Suprapubic skin (tissue), 4 donors: ENCODE measurements at places on chromosomes 13 and 19. TPM values are rescaled to one million over a fixed set of nuclear protein-coding genes. Genes with fewer than 3 reads are reported as not detected.

- H3K4me3 ChIP-seq = no peak overlapping the region
- H3K27me3 ChIP-seq = no peaks in the 10 kb centered on the region
- DNase-seq = peak; percentile 70
These were observed 32.1 kb downstream of the CERS1 start for GRCh38 chr19:18863843-18864362.

CDX2 gene
- total RNA-seq = not detected

DNA sequence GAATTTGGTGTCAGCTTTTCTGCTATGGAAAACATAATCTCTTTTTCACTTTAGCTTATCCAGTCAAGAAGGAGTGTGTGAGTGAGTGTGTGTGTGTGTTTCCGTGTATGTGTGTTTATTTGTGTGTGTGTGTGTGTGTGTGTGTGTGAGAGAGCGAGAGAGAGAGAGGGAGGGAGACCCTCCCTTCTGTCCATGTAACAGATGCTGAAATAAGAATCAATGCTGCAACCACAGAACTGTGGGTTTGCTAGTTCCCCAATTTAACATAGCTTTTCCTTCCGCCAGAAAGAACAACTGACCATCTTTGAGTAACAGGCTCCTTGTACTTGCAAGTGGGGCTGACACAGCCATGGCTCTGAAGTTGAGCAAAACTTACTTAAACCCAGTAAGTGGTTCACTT is 5.2 kb downstream of the LCP1 start:
- no peak for DNase-seq
- H3K36me3 ChIP-seq = no peaks in the 10 kb centered on the region
- H3K4me1 ChIP-seq = no peaks in the 10 kb centered on the region

ADM5 gene
- total RNA-seq = 1.8 TPM

GRCh38 chr13:113043001-113043630 is 62.5 kb upstream of the F7 start:
- peaks cover 28% of the 10 kb centered on the region for H3K36me3 ChIP-seq
- no peak overlapping the region for H3K27ac ChIP-seq
- H3K4me3 ChIP-seq = no peak overlapping the region
- no peak for DNase-seq

SULT2A1 gene
- total RNA-seq = not detected

DNA sequence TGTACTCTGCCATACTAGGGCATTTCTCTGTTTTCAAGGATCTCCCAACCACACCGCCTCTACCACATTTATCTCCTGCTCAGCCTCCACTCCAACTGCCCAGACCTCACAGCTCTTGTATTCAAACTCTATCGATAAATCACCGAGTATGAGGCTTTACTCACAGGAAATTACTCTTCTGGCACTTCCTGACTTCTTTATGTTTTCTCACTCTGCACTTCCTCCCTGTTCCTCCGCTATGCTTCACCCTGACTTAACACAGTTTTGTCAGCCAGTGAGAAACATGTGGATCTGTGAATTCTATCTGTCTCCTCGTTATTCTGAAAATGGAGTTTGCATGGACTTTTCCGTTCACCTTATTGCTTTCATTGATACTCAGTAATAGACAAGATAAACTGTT is 2.6 kb upstream of the CARD8 start:
- DNase-seq = no peak
- no peaks in the 10 kb centered on the region for H3K36me3 ChIP-seq
- peak overlapping the region; percentile 9 for H3K4me3 ChIP-seq
- H3K27ac ChIP-seq = no peak overlapping the region
- H3K27me3 ChIP-seq = no peaks in the 10 kb centered on the region

- no peaks in the 10 kb centered on the region for H3K27me3 ChIP-seq
- DNase-seq = no peak
- no peaks in the 10 kb centered on the region for H3K36me3 ChIP-seq
- no peaks in the 10 kb centered on the region for H3K4me1 ChIP-seq
- H3K27ac ChIP-seq = no peak overlapping the region
- no peak overlapping the region for H3K4me3 ChIP-seq
These were observed 266.7 kb downstream of the SPRY2 start for GRCh38 chr13:80074143-80074752.

GRCh38 chr13:108306860-108307259 is 37.3 kb downstream of the TNFSF13B start:
- H3K27me3 ChIP-seq = no peaks in the 10 kb centered on the region
- H3K4me3 ChIP-seq = no peak overlapping the region
- H3K4me1 ChIP-seq = no peaks in the 10 kb centered on the region
- H3K27ac ChIP-seq = no peak overlapping the region
- H3K36me3 ChIP-seq = no peaks in the 10 kb centered on the region

DNA sequence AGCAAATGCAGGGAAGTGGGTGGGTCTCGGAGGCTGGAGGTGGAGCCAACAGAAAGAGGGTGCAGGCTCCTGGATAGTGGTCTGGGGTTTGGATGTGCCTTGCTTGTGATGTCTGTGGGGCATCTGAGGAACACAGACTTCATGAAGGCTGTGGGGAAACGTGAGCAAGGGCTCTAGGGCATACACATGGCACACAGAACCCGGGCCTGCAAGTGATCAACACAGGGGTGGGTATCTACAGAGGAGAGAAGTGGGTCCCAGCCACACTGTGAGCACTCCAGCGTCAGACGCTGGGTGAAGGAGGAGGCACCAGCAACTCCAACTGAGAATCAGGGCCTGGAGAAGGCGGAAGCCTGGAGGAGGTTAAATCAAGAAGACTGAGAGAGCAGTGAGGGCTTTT is 5.4 kb upstream of the UBE2M start:
- no peak overlapping the region for H3K27ac ChIP-seq
- peaks cover 16% of the 10 kb centered on the region for H3K36me3 ChIP-seq

GRCh38 chr13:112342841-112343361 is 33.3 kb upstream of the SPACA7 start:
- no peak overlapping the region for H3K4me3 ChIP-seq
- H3K36me3 ChIP-seq = no peaks in the 10 kb centered on the region
- peaks cover 41% of the 10 kb centered on the region for H3K27me3 ChIP-seq
- H3K4me1 ChIP-seq = no peaks in the 10 kb centered on the region
- H3K27ac ChIP-seq = no peak overlapping the region

- no peaks in the 10 kb centered on the region for H3K27me3 ChIP-seq
- no peaks in the 10 kb centered on the region for H3K36me3 ChIP-seq
- no peak overlapping the region for H3K27ac ChIP-seq
These were observed 147.6 kb downstream of the RBM26 start for GRCh38 chr13:79258489-79258888.

LILRB4 gene
- total RNA-seq = 0.86 TPM

- no peaks in the 10 kb centered on the region for H3K36me3 ChIP-seq
- peaks cover 15% of the 10 kb centered on the region for H3K4me1 ChIP-seq
- H3K27me3 ChIP-seq = no peaks in the 10 kb centered on the region
- DNase-seq = no peak
- no peak overlapping the region for H3K27ac ChIP-seq
These were observed 154.7 kb upstream of the TSC22D1 start for GRCh38 chr13:44730851-44731250.

DNA sequence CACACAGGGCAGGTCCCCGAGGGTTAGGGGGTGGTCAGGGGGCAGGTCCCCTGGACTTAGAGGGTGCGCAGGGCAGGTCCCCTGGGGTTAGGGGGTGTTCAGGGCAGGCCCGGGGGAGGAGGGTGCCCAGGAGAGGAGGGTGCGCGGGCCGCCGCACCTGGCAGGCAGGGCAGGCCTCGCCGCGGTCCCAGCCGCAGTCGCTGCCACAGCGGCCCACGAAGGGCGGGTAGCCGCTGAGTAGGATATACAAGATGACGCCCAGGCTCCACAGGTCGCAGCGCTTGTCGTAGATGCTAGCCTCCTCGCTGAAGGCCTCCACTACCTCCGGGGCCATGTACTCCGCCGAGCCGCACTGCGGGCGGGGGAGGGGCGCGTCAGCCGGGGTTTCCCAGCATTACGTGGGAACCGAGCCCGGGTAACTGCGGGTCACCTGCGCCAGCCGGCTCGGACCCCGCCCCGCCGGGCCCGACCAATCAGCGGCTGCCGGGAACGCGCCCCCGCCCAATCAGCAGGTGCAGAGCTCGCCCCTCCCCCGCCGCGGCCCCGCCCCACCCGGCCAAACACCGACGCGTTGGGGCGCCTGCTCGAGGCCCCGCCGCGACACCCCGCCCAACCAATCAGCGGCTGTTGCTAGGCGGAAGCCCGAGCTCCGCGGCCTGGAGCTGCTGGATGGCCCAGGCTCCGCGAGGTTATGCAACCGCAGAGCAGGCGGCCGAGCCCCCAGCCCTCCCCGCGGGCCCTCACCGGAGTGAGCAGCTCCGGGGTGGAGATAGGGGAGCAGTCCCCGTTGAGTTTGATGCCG is 9.2 kb downstream of the MKNK2 start:
- H3K4me3 ChIP-seq = peak overlapping the region; percentile 34
- H3K27ac ChIP-seq = peak overlapping the region; percentile 82
- no peaks in the 10 kb centered on the region for H3K27me3 ChIP-seq
- DNase-seq = peak; percentile 98
